M059J (cell line): ENCODE measurements at places on chromosomes 16 and 17. TPM values are rescaled to one million over a fixed set of nuclear protein-coding genes. Genes with fewer than 3 reads are reported as not detected.
A peak's percentile ranks its signal among the peaks of the same experiment; 100 is the strongest.

Gene DPEP3
- total RNA-seq = not detected in 2 replicates

Gene STAT3
- total RNA-seq = 69.3 and 112 TPM in 2 replicates

Gene SSTR5
- not detected in 2 replicates for total RNA-seq

Gene CPNE2
- 27.5 and 34.3 TPM in 2 replicates for total RNA-seq

Gene KRTAP4-16
- total RNA-seq = not detected in 2 replicates

Gene KCNJ2
- total RNA-seq = 0.44 and 0.54 TPM in 2 replicates

Gene GJD3
- not detected in 2 replicates for total RNA-seq

Gene TMEM100
- total RNA-seq = 0.07 and 0.22 TPM in 2 replicates

DNA sequence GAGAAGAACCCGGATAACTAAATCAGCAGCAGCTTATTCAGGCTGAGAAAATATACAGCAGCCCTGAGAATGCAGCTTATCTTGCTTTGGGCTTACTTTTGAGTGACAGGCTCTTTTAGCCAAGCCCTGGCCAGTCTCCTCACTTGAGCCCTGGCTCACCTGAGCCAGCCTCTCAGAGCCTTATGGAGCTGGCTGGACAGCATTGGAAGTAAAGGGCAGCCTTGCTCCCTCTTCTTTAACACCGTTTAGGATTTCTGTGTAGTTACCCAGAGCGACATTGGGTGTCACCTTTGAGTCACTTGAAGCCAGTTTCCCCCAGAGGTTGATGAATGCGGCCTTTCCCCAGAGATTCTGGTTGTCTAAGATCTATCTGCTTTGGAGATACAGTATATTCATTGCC is 7.7 kb upstream of the NPIPB2 start:
- peak; percentile 74 for DNase-seq

DNA sequence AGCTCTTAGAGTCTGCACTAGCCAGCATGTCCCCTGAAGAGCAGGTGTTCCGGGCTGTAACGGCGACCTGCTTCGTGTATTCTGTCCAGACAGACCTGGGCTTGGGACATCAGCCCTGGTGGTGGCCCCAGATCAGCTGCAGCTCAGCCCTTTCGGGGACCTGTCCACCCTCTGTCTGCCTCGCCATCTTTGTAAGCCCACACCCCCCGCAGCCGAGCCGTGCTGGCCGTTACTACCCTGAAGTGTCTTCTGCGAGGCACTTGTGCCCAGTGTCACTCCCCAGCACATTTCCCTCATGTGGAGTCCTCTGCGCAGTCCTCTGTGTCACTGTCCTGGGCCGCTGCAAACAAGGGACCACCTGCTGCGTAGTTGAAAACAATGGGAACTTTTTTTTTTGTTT is 10.4 kb downstream of the CARD14 start:
- no peak for DNase-seq

DNA sequence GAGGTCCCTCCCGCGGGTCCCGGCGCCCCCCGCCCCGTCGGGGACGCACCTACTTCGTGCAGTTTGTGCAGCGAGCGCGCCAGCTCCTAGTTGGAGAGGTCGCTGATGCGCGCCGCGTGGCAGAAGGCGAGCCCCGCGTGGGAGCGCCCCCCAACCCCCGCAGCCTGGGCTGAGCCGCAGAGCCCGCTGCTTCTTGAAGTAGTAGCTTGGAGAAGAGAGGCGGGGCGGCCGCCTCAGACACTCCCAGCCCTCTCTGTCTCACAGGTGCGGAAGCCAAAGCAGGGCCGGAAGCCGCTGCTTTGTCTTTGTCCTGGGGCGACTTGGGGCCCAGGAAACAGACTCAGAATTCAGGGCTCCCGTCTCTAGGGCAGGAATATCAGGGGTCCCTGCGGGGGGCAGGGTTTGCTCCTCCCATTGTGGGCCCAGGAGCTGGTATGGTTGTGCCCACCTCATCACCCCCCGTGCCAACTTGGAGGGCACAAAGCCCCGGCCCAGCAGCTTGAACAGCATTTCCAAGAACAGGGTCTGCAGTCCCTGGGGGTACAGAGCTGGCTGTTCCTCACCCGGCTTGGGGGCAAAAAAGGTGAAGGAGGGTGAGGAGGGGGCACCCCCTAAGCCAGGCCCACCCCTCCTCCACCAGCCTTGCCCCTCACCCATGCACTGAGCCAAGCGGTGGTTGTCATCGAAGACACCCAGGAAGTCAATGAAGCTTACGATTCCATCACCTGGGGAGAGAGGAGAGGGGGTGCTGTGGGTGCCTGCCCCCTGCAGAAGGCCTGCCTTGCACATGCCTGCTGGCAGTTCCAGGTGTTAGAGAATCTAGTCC is 13.5 kb downstream of the SPATA32 start:
- DNase-seq = peak; percentile 50

GRCh38 chr17:6455321-6455705 is 11.1 kb downstream of the PIMREG start:
- no peak for DNase-seq

GRCh38 chr16:47037396-47037745 is 63.9 kb upstream of the DNAJA2 start:
- peak; percentile 18 for DNase-seq

GRCh38 chr17:68822719-68823289 is 132.4 kb downstream of the ABCA8 start:
- no peak for DNase-seq

- DNase-seq = peak; percentile 38
Observed at GRCh38 chr16:50265260-50265659, 1.1 kb upstream of the ADCY7 start.

GRCh38 chr17:13005530-13005929 is 12.3 kb downstream of the ELAC2 start:
- DNase-seq = no peak

DNA sequence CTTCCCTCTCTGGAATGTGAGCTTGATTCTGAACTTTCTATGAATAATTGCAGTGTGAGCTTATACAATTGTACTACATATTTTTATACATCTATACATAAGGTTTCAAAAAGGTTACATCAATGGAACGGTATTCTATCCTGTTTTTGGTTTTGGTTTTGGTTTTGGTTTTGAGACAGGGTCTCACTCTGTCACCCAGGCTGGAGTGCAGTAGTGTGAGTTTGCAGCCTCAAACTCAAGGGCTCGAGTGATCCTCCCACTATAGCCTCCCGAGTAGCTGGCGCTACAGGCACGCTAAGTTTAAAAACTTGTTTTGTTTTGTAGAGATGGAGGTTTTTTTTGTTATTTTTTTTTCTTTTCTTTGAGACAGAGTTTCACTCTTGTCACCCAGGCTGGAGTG is 1.1 kb downstream of the CTRB1 start:
- no peak for DNase-seq

DNA sequence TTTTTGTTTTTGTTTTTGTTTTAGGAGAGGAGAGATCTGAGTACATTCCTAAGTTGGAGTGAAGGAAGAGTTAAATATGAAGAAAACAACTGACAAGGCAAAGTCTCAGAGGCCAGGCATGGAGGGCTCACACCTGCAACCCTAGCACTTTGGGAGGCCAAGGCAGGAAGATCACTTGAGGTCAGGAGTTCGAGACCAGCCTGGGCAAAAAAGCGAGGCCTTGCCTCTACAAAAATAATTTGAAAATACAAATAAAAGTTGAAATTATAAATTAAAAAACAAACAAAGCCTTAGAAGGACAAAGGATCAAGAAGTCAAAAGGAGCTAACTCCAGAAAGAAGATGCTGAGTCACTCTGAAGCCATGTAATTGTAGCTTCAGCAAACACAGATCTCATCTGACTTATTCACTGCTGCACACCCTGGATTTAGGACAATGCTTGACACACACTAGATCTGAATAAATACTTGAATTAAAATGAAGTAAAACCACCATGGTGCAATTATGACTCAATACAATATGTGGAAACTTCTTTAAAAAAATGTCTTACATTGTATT is 9.1 kb downstream of the CEP20 start:
- DNase-seq = peak; percentile 83

DNA sequence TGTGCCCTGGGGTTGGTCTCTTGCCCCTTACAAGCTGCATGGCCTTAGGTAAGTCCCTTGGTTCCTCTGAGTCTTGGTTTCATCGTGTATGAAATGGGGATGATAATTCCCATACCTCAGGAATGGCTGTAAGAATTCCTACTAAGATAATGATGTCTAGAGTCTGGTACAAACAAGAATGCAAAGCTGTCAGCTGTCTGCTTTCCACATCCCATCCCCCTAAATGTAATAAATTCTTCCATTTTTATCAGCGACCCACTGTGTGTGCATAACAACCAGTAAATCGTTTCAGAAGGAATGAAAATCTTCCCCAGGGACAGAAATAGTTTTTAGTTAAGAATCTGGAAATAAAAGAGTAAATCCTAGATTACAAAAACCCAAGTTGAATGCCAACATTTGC is 95.4 kb downstream of the CPPED1 start:
- no peak for DNase-seq

- DNase-seq = no peak
Observed at GRCh38 chr16:82582975-82583374, 43.8 kb upstream of the CDH13 start.

- no peak for DNase-seq
Observed at GRCh38 chr16:72013888-72014581, 5.5 kb downstream of the DHODH start.

DNA sequence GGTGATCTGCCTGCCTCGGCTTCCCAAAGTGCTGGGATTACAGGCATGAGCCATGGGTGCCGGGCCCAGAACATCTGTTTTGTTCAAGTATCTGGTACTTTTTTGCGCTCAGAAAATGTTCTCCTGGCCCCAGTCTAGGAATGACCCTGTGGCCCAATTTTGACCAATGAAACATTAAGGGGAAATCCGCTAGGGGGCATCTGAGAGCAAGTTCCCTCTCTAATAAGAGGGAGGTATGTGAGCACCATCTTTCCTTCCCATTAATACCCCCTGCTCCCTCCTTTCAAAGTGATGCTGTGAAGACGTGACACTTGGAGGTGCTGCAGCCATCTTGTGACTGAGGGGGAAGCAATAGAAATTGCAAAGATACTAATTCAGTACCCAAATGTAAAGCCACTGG is 16.5 kb upstream of the CLEC3A start:
- DNase-seq = peak; percentile 16

DNA sequence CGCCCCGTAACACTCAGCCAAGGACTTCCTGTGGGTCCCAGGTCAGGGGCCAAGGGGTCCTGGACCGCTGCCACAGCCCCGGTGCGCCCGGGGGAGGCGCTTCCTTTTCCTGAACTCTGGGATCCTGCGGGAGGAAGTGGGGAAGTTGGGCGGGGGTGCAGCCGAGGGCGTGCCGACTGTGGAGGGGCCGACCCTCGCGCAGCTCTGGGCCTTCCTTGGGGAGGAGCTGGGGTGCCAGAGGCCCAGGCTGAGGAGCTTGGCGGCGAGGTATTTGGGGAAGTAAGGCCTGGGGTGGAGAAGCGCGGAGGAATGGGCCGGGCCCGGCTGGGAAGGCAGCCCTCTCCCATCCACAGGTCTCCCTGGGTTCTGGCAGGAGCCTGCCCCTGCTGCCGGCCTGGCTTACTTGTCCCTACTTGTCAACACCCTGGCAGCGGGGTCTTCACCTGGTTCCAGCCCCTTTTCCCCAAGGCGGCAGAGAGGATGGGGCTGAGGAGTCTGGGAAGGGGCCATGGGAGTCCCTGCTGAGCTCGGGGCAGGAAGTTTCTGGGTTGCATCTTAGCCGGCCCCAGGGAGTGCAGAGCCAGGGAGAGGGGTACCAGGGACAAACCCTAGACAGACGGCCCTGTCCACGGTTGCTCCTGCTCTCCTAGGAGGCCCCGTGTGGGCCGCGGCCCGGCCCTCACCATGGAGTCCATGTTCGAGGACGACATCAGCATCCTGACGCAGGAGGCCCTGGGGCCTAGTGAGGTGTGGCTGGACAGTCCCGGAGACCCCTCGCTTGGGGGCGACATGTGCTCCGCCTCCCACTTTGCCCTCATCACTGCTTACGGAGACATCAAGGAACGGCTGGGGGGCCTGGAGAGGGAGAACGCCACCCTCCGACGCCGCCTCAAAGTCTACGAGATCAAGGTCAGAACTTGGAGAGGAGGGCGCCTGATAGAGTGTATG is 1.7 kb downstream of the TBKBP1 start:
- DNase-seq = no peak
